ENCODE measurements at places on chromosomes 4 and X.

- DNase-seq = no peak
Measured at GRCh38 chr4:73669410-73670183, 49.4 kb upstream of the RASSF6 start.

DNA sequence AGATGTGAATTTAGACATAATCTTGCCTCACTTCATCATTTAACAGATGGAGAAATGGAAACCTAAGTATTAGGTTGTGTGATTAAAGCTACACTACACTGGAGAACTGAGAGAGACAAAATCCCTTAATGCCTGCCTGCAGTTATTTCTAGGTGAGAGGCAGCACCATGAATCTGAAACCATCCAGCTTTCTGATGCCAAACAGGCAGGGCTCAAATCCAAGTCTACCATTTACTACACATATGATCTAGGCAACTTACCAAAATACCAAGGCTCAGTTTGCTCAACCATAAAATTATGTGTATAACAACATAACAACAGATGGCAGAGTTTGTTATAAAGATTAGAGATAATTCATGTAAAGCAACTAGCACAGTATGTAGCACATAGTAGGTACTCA is 38.7 kb downstream of the GABRA4 start:
- no peak for DNase-seq

DNA sequence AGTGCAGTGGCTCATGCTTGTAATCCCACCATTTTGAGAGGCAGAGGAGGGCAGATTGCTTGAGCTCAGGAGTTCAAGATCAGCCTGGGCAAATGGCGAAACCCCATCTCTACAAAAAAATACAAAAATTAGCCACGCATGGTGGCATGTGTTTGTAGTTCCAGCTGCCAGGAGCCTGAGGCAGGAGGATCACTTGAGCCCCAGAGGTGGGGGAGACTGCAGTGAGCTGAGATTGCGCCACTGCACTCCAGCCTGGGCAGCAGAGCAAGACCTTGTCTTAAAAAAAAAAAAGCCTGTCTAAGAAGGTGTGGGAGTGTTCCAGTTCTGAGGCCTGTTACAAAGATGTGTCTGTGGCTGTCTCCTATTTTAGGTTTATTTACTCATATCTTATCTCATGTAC is 38.0 kb downstream of the PI4K2B start:
- no peak for DNase-seq

DNA sequence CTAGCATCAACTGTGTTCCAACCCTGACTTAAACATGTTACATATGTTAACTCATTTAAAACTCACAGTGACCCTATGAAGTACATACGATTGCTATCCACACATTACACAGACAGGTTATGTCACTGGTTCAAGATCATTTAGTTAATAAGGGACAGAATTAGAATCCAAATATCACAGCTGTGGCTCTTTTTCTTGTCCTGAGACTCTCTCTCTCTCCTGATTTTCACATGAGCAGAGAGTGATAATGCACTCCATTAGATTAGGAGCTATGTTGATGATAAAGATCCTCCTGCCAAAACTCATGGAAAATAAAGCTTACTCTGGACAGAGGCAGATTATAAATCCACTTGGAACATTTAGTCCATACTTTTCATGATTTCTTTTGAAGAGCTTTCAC is 408.3 kb downstream of the PPARGC1A start:
- no peak for DNase-seq

- DNase-seq = no peak
Measured at GRCh38 chr4:143089847-143090246, 94.9 kb upstream of the USP38 start.

GRCh38 chr4:110780538-110780937 is 157.7 kb upstream of the PITX2 start:
- no peak for DNase-seq

- DNase-seq = no peak
Measured at GRCh38 chr4:74631988-74632387, 162.3 kb downstream of the BTC start.

DNA sequence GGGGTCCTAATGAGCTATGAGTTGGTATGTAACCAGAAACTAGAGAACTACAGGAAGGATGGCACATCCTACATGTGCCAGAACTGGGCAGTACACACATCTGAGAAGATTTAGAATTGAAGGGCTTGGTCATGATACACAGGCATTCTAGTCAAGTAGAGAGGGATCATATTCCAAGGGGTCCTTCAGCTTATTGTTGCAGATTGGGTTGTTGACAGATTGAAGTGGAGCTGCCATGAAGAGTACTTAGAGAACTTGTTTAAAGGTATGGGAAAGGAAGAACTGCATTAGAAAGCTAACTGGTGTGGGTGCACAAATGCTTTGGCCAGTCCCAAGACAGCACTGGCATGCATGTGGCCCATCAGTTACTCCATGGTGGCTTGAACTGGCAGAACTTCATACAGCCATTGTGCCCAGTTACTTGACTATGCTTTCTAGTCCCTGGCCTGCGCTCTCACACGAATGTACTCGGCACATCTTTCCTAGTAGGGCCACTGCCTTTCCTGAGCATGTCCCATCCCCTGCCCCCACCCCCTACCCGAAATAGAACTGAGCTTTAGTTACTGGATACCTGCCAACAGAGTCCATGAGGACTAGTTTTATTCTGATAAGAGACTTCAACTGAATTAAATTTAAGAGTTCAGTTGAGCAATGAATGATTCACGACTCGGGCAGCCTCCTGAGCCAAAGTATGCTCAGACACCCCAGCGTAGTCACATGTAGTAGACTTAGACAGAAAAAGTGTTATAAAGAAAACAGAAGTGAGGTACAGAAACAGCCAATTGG is 64.0 kb downstream of the CCNG2 start:
- DNase-seq = no peak

DNA sequence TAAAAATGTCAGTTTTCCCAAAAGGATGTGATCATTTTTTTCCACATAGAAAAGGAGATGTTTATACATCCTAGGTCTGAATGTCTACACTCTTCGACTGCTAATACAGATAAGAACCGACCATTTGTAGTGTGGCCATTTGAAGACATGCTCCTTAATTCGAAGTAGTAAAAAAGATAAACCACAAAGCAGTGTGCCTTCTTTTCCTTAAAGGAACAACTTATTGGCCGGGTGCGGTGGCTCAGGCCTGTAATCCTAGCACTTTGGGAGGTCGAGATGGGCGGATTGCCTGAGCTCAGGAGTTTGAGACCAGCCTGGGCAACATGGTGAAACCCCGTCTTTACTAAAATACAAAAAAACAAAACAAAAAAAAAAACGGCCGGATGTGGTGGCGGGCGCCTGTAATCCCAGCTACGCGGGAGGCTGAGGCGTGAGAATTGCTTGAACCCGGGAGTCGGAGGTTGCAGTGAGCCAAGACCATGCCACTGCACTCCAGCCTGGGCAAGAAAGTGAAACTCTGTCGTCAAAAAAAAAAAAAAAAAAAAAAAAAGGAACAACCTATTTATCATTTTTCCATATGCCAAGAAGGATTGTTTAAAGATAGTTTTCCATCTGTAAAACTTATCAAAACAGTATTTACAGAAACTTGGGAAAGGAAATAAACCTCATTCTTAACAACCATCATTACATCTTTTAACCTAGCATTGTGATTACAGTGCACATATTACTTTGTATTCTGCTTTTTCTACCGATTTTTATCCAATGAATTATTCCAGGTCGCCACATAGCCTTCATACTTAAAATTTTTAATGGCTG is 2.6 kb downstream of the INTS6L start:
- DNase-seq = no peak

DNA sequence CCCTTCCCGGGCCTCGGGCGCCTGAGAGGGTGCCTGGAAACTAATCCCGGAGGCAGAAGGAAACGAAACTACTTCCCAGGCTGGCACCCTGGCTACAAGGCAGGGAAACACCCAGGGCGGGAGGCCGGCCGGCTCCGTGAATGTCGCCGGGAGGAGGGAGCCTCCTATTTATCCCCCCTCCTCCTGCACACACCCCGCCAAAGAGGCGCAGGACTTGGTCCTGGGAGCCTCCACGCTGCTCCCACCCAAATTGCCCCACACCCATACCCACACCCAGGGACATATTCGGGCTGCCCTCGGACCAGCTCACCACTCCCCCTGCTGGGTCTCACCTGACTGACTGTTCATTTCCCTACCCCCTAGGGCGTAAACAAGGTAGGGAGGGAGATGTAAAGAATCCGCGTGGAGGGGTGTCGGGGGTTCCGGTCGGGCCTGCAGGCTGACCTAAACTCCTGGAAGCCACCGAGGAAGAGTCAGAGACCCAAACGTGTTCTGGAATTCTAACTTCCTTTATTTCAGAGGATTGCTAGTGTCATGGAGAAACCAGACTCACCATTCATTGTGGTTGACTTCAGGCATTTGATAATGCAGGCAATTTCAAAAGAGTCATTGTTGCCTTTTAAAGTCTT is at the start of gene BTC:
Gene BTC, minus strand, starts transcription at position 142 of the 629 bp plus-strand sequence. CDS start 198 bp downstream, outside the sequence.
- DNase-seq = no peak

GRCh38 chrX:42000836-42001235 is 77.5 kb upstream of the CASK start:
- no peak for DNase-seq

- no peak for DNase-seq
Measured at GRCh38 chr4:111776561-111776960, 368.7 kb upstream of the FAM241A start.

DNA sequence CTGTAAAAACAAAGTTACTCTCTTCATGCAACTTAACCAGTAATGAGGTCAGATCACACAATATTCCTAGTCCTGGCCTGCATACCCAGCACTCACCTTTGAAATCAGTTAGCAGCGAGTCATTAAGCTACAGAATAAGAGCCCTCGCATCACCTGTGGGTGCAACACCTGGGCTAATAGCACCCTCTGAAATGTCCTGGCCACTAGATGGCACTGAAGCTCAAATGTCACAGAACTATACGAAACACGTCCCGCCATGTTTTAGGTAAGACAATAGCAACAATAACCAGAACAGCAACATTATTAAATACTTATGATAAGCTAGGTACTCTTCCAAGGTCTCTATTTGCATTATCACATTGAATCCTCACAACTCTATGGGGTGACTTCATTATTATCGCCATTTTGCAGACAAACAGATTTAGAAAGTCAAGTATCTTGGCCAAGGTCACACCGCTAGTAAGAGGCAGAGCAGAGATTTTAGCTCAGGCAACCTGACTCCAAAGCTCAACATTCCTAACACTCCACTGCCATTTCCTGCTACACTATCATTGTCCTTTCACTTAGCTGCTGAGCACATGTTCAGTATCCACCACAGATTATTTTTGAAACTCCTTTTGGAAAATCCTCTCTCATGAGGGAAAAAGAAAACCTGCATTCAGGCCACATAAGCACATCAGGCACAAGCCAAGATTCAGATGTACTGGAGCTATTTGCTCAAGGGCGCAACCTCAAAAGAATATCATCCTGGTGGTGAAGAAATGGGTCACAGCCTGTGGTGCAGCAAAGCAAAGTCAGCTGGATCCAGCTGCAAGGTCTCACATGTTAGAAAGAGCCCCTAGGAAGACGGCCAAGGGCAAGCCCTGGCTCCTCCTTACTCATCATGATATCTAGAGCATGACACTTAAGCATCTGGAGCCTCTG is 59.5 kb upstream of the KDR start:
- peak; percentile 10 for DNase-seq

DNA sequence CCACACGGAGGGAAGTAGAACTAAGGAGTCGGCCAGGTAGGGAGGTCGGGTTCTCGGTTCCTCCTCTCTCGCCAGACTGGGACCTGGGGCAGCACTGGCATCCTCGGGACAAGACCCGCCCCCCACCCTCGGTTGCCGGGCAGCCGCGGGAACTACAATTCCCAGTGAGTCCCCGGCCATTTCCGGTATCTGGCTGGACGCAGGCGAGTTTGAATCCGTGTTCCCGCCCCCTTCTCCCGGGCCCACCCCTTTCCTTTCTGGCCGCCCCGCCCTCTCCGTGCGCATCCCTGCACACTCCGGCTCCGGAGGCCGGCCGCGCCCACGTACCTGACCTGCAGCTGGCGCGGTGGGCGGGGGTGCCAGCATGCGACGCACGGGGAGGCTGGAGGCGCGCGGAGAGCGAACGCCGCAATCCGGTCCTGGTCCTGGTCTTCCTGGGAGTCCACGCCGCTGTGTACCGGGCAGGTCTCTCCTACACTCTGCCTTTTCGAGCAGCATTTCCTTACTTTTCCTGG is 10.2 kb upstream of the DLG3 start:
- DNase-seq = peak; percentile 61

- DNase-seq = no peak
Measured at GRCh38 chrX:107117993-107118321, 665 bp downstream of the RBM41 start.

GRCh38 chr4:109303140-109303496 is 660 bp upstream of the COL25A1 start:
- no peak for DNase-seq

DNA sequence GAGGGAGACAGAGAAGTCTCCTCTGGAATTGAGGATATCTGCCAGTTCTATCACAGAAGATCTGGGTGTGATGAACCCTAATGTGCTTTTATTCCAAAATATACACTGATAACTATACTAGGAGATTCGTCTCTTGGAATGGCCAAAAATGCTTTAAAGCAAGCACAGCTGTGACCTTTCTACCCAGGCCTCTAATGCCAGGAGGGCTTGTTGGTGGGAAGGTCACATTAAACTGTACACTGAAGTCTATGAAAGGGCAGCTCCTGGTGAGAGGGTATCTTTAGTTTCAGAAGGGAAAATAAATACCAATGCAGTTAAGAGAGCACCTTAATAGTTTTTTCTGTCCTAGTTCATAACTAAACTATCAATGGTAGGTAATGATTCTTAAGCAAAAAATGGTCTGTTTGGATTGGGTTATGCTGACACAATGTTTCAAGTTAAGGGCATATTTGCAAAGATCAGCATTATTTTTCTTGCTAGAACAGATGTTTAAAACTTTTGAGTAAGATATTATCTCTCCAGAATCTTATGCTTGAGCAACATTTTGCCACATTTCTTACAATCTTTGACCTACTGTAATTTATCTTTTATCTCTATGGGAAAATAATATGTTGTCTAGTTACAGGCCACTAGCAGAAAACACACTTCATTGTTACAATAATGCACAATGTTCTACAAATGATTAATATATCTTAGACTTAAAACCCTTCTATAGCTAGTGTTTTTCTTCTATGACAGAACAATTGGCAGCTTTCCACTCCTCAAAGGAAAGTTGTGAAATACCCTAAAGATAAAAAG is 59.6 kb downstream of the SEC24D start:
- DNase-seq = no peak

DNA sequence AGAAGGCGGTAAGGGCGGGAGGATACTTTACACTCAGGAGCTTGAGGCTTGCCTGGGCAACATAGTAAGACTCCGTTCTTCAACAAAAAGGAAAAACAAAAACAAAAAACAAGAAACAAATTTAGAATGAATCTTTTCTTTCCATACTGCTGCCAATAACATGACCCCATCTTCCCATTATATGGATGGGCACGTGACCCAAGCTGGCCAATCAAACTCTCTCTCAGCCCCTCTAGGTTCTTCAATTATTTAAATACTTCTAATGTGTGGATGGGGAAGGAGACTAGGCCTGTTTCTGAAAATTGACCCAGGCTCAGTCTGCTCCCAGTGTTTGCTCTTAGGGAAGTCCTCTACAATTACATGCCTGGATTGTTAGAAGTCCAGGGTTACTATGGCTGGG is 22.2 kb upstream of the ATP6AP2 start:
- DNase-seq = no peak

Measured in NCI-H1436 treated with DMSO at 0.1 percent for 48 hours (cell line).